ENCODE measurements at places on chromosomes 5 and 9. TPM values are rescaled to one million over a fixed set of nuclear protein-coding genes. Genes with fewer than 3 reads are reported as not detected.

GRCh38 chr9:129887334-129888292 is 52.4 kb downstream of the USP20 start:
- peak; percentile 93 for DNase-seq

- DNase-seq: no peak
Measured at GRCh38 chr5:134098690-134099089, 15.8 kb upstream of the TCF7 start.

DNA sequence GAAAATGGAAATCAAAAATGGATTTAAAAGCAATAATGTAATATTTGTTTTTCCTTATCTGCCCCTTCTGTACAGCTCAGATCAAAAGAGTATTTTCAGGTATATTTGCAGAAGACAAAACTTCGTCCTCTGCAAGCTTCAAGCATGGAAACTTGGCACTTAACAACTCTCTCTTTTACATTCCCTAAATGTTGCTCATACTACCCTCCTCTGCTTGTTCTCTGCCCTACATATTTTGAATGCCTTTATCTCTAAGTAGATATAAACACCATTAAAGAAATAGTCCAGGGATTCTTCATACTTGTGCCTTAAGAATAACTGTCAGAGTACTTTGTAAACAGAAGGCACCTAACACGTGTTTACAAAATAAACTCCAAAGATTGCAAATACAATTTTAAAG is 19.2 kb upstream of the SMC2 start:
- no peak for DNase-seq

GRCh38 chr9:114551750-114552685 is 35.6 kb upstream of the ATP6V1G1 start:
- DNase-seq: no peak

GRCh38 chr5:72720205-72720604 is 96.3 kb upstream of the TNPO1 start:
- DNase-seq: no peak

DNA sequence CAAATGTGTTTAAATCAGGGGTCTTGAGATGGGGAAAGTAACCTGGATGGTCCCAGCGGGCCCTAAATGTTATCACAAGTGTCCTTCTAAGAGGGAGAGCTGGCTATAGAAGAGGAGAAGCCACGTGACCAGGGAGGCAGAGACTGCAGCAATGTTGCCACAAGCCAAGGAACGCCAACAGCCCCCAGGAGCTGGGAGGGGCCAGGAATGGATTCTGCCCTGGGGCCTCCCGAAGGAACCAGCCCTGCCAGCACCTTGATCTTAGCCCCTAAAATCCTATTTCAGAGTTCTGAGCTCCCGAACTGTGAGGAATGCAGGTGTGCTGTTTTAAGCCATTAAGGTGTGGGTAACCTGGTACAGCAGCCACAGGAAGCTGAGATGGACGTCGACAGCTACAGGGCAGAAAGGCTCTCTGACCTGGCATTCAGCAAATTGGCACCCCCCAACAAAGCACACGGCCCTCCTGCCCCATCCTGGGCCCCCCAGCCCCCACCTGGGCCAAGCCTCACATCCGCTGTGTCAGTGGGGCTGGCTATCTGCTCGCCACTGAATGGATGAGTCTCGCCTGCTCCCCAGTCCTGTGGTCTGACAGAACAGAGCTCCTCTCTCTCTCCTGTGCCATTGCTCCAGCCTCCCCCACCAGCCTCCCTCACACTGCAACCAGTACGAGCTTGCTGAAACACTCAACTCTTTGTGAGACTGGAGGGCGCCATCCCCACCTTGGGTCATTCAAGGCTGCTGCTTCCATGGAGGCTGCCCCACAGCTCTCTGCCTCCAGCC is 78.8 kb downstream of the ADAMTS2 start:
- DNase-seq: no peak

DNA sequence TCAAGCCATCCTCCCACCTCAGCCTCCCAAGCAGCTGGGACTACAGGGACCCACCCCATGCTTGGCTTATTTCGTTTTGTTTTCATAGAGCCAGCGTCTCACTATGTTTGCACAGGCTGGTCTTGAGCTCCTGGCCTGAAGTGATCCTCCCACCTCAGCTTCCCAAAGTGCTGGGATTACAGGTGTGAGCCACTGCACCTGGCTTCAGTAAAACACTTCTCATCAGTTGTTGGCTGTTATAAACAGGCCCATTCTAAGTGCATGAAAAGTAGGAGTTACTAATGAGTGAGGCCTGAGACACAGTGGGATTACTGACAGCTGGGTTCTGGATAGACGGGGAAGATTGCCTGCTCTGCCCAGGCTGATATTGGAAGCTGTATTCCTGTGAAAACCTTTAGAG is 3.5 kb downstream of the CRB2 start:
- no peak for DNase-seq

DNA sequence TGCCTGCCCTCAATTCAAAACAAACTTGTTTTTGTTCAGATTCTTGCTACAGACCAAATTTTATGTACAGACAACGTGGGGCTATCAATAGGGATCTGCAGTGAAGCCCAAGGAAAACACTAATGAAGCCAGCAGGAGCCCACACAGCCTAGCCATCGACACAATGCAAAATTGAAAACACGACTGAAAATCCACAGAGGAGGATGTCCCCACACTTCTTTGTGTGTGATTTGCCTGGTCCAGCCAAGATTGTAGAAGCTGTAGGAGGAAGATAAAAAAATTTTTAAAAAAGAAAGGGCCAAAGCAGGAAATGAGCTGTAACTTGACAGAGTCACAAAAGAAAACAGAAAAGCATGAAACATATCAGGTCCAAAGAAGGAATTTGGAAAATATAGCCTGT is 34.8 kb downstream of the HTR4 start:
- DNase-seq: no peak

SLC28A3 gene
- not detected for total RNA-seq

PCDHGA12 gene
- total RNA-seq: not detected

PCDHB14 gene
- total RNA-seq: not detected
